Non-pigmented ciliary epithelial cell (primary cell): ENCODE measurements at places on chromosomes 2 and 18.
A peak's percentile ranks its signal among the peaks of the same experiment; 100 is the strongest.

- no peak for DNase-seq
Measured at GRCh38 chr2:32572737-32573136, 55.1 kb upstream of the TTC27 start.

DNA sequence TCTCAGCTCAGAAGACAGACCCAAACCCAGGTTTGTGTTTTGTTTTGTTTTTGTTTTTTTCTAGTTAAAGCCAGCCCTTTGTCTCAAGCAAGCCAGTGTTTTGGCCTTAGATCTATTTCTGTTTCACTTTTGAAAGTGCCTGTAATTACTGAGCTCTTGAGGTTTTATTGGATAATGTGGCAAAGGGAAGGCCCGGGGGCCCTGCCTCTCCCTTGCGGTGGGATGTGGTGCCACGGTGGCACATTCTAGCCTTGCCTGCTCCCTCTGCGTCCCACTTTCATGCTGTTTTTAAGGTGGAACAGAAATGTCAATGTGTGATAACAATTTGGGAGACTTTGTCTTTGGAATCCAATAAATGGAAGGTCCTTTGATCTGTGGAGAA, 2.5 kb downstream of the HPCAL1 start:
- DNase-seq: no peak

DNA sequence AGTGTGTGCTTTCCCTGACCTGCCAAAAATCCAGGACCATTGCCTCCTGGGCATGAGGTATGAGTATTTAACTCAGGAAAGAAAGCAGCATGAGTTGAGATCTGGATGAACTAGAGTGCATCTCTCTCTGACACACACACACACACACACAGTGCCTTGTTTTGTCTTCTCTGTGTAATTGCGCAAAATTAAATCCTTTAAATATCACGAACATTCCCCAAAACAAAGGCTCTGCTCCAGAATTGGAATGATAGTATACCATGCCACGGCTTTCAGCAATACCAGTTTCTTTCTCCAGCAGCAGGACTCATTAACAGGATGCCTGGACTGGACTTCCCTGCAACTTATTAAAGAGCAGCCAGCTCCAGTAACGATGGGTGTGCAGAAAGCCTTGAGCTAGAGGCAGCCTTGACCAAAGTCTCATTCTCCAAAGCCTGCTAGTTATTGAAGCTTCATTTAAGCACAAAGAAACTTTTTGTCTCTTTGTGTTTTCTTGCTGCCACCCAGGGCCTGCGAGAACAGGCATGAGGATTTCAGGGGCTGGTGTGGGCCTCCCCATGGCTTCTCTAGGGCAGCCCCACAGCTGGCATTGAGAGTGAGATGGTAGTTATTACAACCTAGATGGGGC, 101.7 kb downstream of the NRP2 start:
- DNase-seq: no peak

- no peak for DNase-seq
Measured at GRCh38 chr2:162720559-162721271, 117.9 kb downstream of the KCNH7 start.

DNA sequence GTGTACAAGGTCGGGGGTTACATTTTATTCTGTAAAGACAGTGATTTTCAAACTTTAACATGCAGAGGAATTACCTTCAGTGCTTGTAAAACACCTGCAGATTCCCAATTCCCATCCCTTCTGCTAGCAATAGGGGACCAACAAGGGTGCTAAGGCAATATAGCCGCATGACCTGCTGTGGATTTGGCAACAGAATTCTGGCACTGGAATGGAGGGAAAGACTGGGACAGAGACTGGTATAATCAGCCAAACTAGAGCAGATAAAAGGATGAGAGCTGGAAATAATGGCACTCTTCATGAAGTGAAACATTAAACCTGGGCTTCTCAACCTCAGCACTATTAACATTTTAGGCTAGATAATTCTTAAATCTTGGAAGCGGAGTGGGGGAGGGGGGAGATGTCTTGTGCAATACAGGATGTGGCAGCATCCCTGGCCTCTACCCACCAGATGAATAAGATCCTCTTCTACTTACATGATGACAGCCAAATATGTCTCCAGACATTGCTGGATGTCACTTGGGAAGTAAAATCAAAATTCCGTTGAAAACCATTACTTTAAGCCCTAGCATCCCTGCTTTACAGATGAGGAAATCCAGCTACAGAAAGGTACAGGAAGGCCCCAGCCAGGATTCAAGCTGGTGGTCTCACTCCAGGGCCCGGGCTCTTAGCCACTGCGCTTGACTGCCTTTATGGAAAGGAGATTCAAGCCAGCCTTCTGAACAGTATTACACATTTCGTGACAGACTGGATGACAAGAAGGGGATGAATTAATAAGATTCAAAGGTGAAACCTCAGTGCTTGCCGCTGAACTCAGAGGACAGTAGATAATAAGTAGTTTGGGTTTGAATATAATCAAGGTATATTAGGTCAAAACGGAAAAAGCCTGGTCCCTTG, 1.7 kb downstream of the EVA1A start:
- DNase-seq: no peak

DNA sequence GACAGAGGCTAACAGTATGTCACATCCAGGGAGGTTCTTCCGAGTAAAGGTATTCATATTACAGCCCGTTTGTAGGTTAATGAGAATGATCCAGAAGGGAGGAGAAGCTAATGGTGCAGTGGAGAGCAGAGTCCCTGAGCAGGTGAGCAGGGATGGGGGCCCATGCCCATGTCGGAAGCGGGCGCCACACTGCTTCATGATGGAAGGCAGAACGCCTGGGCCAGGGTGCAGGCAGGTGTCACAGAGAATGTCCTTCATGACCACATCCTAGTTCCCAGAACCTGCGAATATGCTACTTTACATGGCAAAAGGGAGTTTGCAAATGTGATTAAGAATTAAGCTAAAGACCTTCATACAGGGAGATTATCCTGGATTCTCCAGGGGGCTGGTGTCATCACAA, 4.0 kb downstream of the HES6 start:
- DNase-seq: no peak

DNA sequence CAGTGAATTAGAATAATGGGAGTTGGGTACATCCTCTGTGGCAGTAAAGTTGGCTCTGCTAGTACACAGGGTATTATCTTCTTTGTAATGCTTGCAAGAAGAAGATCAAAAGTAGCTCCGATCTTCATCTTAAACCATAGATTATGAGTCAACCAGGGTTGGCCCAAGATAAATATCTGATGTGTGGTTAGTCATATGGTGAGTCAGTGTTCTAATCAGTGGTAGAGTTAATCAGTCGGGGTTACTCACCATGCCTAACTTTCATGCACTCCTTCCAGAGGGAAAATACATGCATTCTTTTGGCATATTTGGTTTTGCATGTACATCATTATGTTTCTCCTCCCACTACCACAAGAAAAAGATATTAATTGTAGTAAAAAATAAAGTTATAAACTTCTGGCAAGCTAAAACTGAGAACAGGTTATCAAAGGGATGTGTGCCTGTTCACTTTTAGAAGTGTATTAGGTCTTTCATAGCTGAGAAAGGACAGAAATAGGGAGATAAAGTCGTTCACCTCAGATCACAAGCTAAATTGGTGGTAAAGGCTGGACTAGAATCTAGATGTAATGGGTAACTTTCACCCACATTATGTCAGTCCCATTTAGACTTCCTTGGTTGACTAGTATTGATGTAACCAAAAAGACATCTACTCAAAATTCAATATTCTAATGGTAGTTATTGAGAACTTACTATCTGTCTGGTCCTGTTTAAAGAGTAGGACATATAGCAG, 684.4 kb downstream of the IRS1 start:
- peak; percentile 99 for DNase-seq

GRCh38 chr2:98804736-98805135, 73.8 kb upstream of the MGAT4A start:
- DNase-seq: no peak

DNA sequence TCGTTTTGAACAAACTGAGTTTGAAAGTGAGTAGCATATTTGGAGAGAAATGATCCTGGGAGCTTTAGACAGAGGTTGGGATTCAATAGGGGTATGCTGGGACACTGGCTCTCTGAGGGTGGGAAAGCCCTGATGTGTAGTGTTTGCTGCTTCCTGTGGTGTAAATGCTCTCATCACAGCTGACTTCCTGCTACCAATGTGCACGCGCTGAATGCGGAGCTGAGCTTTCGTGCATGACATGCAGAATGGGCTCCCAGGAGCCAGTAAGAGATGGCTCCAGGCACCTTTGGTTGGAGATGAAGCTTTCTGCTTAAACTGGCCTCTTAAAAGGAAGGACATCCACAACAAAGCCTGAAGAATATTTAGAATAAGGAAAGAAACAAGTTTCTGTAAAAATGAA, 224.1 kb upstream of the CCDC150 start:
- no peak for DNase-seq

GRCh38 chr2:150710041-150710440, 222.6 kb upstream of the RND3 start:
- no peak for DNase-seq

- peak; percentile 93 for DNase-seq
Measured at GRCh38 chr2:237280229-237280628, 133.7 kb downstream of the COL6A3 start.

DNA sequence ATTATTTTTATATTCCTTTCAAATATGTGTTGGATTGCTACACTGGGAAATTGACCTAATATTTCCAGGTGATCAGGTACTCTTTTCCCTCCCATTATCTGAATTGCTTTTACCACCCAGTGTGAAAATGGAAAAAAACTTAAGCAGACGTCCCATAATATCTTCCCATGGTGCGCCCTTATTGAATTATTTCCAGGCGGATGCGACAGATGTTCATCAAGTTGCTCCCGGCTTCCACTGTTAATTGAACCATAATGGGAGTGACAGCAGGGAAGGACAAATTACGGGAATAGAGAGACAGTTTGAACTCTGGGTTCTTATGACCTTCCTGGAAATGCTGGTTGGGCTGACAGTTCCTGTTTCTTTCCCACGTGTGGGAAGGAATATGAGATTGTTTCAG, 93.3 kb downstream of the THSD7B start:
- no peak for DNase-seq

DNA sequence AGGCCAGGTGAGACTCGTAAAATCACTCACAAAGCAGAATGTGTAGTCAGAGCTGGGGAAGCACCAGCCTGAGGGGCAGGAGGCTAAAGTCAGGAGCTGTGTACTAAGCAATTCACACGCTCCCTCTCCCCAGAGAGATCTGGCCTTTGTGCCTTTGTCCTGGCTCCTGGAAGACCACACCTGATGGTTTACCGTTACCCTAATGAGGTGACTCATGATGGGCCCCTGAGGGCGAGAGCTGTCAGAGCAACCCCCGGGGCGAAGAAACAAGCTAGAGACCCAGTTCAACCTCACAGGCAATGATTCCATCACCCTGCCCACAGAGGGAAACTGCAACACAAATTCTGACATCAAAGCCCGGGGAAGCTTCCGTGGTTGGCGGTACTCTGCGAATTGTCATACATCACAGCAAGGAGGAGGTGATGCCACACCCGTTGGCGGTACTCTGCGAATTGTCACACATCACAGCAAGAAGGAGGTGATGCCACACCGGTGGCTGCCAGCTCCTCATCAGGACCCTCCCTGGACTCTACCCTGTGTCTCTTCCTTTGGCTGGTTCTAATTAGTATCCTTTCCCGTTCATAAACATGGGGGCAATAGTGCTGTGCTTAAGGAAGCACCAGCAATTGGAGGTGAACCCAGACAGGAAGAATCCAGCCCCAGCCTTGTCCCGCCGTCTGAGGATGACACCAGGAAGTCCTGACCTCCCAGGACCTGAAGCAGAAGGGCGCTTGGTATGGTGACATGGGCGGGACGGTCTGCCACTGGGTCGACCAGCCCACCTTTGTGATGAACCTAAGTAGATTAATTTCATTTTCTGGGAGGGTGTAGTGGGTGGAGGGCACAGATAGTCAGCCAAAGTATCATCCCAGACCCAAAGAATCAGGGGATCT, 30.5 kb downstream of the B3GNT7 start:
- no peak for DNase-seq

DNA sequence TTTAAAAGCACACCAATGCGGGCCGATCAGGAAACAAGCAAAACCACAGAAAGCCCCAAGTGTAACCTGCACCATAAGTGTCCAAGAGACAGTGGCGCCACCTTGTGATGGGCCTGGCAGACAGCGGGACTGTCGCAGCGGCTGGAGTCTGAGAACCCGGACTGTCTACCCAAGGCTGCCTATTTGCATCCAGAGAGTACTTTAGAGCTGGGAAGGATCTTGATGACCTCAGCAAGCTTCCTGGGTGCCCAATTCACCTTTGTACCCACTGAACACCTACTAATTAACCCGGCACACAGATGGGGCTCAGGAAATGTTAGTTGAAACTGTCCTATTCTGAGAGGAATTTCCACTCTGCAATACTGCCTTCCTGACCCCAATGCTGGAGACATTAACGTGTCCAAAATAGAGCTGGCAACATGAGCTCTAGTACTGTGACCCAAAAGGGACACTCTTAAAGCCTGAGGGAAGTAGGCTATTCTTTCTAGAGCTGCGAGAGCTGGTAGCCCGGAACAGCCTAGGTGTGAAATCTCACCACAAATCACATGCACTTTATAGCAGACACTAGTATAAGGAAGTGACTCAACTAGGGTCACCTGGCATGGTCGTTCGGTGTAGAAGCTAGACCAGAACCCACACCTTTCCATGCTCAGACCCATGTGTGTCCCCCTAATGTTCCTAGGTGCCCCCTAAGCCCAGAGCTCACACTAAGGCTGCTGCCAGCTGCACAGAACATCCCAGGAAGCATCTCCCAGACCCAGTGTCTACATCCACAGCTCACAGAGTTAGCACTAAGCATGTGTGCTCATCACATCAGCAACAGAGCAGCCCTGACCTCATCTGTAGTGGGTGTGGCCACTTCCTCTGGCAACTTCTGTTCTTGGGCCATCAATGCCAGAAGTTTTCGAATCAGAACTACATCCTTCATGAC, 25.4 kb downstream of the POLR1A start:
- DNase-seq: peak; percentile 14

DNA sequence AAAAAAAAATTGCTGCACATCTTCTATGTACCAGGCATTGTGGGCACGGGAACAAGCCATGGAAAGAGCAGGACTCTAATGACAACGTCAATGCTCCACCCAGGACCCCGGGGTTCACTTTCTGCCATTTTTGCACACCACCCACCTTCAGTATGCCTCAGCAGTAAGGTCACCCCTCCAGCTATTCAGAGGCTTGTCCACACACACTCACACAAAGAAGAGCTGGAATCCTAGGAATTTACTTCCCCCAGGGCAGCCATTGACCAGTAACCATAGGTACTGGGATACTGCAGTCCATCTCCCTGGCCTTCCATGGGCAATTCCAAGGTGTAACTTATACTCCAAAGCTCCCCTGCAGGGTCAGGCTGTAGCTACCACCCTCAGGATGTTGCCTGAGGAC, 170.8 kb downstream of the SUCLG1 start:
- no peak for DNase-seq

DNA sequence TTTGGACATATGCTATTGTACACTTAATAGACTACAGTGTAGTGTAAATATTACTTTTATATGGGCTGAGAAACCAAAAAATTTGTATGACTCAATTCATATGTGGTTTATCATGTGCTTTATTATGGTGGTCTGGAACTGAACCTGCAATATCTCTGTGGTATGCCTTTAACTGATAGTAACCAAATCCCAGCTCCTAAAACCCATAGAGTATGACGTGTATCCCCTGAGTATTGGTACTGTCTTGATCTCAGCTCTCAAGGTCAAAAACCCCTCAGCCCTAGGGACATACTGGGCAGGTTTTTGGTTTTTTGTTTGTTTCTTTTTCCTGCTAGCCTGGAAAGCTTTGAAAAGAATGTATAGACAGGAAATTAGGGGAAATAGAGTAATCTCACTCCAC, 42.2 kb upstream of the ARHGAP15 start:
- DNase-seq: no peak

- no peak for DNase-seq
Measured at GRCh38 chr2:127106457-127106990, 430 bp downstream of the BIN1 start.
